NCI-H187 (cell line): ENCODE measurements at places on chromosomes 7 and 10.
A peak's percentile ranks its signal among the peaks of the same experiment; 100 is the strongest.

GRCh38 chr10:17231788-17232187 is 3.7 kb downstream of the VIM start:
- DNase-seq = no peak

DNA sequence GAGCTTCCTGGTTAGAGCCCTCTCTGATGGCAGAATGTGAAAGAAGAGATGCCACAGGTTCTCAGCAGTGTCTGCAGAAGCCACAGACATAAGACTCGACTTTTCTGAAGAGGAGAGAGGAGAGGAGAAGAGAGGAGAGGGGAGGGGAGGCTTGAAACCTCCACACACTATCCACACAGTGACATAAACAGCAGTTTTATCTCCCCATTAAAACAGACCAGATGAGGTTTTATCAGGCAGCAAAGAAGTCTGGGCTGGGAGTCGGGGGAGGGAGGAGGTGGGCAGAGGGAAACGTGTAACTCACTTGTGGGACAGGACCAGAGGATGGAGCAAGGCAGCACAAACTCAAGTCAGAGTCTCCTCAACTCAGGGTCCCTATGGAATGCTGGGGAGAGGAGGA is 76.5 kb downstream of the XPNPEP1 start:
- DNase-seq = no peak

DNA sequence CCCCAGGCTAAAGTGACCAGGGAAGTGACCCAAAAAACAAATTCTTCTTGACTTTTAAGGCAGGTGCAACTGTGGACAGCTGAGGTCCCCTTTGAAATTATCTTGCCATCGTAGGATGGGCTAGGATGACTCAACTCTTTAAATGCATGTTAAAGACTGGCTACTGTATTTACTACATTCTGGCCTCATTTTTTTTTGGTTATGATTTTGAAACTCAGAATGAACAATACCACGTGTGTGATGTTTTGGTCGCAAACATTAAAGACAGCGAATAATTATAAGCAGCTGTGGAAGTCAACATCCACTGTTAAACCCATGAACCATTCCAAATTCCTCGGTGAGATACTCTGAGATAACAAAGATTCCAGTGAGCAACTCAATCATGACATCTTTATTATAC is 1.2 kb upstream of the SLC13A4 start:
- DNase-seq = no peak

- DNase-seq = peak; percentile 24
Measured at GRCh38 chr10:26242706-26243350, 26.3 kb downstream of the GAD2 start.

GRCh38 chr7:128067983-128068382 is 36.7 kb upstream of the LRRC4 start:
- DNase-seq = no peak

DNA sequence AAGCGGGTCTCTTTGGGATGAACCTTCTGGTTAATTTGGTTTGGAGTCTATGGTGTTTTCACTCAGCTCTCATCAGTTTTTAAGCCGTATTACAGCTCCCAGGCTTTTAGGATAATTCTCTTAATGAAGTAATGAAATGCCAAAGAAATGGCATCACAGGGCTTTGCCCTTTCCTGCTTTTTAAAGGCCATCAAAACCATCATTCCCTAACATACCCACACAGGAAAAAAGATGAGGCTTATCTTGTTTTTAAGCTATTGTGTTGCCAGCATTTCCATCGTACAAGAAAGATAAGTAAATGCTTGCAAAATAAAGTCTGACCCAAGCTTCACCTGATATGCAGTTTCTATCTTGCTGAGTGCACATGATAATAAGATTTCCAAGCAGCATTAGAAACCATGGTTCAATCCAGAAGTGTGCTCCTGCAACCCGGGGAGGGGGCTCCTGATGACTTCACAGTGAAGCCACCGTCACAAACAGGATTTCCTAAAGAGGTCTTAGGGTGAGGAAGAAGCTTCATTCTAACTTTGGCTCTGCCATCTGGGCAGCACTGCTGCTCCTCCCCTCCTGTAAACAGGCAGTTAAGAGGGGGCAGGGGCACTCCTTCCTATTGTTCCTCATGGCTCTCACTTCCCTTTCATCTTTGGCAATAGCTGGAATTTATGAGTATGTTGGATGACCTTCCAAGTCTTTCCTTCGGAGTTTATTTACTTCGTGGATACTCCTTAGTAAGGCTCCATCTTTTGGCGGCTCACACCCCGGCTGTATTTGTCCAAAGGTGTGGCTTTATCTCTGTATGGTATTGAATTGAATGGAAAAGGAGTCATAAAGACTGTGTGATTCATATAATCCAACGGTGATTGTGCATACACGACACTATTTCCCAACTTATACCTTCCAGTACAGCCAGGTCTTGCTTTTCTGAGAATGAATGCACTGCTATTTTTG is 55.2 kb upstream of the FAM133B start:
- DNase-seq = no peak

GRCh38 chr7:11710377-11710776 is 121.6 kb downstream of the THSD7A start:
- no peak for DNase-seq

GRCh38 chr10:69044546-69044945 is 43.4 kb upstream of the SRGN start:
- DNase-seq = no peak

DNA sequence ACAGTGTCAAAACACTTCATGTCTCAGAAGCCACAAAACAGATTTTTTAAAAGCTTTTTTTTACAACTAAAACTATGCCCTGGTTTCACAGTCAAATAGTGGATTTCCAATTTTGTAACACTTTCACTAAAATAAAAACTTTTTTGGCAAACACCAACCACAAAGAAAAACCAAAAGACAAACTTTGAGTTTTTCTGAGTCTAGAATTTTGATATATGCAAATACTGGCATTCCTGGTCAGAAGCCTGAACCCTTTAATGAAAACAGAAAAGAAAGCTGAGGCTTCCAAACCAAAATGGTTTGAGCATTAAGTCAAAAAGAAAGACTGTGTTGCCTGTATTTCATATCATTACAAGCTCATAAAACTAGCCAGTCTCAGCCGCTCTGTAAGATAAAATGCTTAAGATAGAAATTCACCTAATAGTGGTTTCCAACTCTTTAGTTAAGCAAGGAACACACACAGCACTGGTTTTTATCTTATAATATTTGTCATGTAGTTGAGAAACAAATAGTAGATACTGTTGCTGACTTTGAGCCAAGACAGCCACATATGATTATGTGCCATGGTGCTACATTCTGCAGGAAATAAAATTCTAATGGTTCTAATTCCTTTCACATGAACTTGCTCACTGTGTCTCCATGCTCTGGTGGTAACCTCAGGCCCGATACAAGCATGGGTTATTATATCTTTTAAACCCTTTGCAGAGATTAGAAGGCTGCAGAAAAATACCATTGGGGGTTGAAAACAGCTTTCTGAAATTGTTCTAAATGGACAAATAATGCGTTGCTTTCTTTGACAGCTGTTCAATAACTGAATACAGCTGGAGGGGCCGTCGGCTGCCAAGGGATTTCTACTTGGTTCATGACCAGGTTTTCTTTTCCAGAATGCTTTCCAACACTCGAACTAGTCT is 49.4 kb downstream of the FAM171A1 start:
- DNase-seq = no peak

- no peak for DNase-seq
Measured at GRCh38 chr10:97821308-97822038, 28.2 kb upstream of the GOLGA7B start.

GRCh38 chr10:35781643-35782035 is 139.5 kb upstream of the FZD8 start:
- no peak for DNase-seq

- no peak for DNase-seq
Measured at GRCh38 chr7:138679793-138680192, 21.4 kb downstream of the SVOPL start.

GRCh38 chr10:14889318-14889717 is 10.7 kb downstream of the SUV39H2 start:
- no peak for DNase-seq

GRCh38 chr7:107115762-107116540 is 52.9 kb upstream of the HBP1 start:
- no peak for DNase-seq

DNA sequence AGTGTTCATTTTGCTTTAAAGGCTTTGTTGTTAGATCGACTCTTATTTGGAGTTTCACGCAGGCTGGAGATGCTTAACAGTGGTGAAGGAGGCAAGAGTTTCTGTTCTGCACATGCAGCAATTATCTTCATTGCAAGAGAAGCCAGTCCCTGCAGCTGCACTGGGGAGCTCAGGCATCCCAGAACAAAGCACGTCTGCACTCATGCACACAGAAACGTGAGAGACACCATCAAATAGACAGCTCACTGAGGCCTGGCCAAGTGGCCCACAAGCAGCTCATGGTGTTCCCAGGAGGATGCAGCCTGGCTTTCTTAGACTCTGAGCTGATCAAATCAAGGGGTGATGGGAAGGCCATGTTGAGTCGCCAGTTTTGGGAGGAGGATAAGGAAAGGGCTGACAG is 246.1 kb downstream of the CREB5 start:
- no peak for DNase-seq

DNA sequence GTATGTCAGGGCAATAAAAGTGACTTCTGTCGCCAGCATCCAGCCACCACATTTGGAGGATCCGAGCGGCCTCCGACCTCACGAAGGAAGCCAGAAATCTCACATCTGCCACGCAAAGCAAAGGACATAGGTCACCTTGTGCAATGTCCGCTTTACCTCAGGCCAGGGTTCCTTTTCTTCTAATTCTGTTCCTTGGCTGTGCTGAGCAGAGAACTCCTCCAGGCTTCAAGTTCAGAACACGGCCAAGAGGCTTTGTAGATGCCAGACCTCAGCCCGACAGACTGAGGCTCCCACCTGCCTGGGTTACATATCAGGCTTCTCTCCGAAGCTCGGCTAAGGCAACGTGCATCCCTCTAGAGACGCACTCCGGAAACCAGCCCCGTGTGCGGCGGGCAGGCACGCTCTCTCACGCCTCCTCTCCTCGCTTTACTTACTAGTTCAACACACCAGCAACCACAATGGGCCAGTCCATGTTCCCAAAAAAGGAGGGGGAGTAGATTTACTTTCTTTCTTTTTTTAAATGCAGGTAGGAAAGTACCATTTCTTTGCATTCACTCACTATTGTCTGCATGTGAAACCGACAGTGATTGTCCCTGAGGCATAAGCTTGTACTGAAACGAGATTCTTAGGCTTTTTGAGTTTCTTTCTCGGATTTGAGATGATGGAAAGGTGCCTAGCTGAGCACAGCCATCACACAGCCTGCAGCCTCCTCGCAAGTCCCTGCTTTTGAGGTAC is 122.4 kb upstream of the AFAP1L2 start:
- peak; percentile 10 for DNase-seq

GRCh38 chr10:132479603-132480221 is 57.9 kb upstream of the INPP5A start:
- no peak for DNase-seq

- no peak for DNase-seq
Measured at GRCh38 chr10:97174941-97175340, 10.8 kb downstream of the SLIT1 start.

DNA sequence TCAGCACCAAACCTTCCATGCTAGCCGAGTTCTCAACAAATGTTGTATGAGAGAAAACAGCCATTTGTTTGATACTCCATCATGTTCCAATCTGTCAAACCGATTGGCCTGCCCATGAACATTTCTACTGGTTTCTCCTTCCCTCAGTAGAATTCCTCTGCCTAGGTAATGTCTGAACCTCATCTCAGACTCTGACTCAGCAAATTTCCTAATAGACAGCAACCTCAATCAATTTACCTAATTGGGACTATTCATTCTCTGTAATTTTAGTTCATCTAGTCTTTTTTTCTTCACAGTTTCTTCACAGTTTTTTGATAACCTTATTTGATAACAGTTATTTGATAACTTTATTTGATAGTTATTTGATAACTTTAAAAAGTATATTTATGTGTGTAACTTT is 585.1 kb downstream of the DNAJB9 start:
- no peak for DNase-seq

- no peak for DNase-seq
Measured at GRCh38 chr10:27470885-27471284, 33.2 kb upstream of the RAB18 start.

GRCh38 chr7:41104631-41105030 is 598.3 kb downstream of the INHBA start:
- no peak for DNase-seq

- DNase-seq = no peak
Measured at GRCh38 chr7:100132126-100132525, 5.4 kb downstream of the MBLAC1 start.

- DNase-seq = no peak
Measured at GRCh38 chr7:25149836-25150235, 24.8 kb upstream of the CYCS start.

DNA sequence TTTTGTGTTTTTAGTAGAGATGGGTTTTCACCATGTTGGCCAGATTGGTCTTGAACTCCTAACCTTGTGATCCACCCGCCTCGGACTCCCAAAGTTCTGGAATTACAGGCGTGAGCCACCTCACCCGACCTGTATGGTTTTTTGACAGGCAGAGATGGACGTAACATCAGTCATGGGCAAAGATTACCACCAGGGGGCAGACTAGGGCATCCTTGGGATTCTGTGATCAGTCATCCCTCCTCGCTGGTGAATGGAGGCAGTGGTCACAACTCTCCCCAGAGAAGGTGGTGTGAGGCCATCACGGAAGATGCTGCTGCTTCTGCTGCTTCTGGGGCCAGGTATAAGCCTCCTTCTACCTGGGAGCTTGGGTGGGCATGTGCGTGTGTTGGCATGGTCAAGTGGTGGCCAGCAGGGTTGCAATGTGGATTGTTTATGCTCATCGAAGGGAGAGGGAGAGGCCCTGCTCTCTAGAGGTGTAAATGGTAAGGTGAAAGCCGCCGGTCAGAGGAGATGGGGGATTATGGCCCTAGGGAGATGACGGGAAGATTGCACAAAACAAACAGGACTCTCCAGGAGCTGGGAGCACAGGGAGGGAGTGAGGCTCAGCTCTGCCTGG is 122.7 kb upstream of the PRSS1 start:
- DNase-seq = peak; percentile 11

DNA sequence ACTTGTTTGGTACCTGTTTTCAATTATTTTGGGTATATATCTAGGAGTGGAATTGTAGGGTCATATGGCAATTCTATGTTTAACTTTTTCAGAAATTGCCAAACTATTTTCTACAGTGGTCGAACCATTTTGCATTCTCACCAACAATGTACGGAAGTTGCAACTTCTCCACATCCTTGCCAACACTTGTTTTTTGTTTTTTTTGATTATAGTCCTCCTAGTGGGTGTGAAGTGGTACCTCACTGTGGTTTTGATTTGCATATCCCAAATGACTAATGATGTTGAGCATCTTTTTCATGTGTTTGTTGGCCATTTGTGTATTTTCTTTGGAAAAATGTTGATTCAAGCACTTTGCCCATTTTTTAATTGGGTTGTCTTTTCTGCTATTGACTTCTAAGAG is 122.1 kb downstream of the RPS24 start:
- DNase-seq = no peak

DNA sequence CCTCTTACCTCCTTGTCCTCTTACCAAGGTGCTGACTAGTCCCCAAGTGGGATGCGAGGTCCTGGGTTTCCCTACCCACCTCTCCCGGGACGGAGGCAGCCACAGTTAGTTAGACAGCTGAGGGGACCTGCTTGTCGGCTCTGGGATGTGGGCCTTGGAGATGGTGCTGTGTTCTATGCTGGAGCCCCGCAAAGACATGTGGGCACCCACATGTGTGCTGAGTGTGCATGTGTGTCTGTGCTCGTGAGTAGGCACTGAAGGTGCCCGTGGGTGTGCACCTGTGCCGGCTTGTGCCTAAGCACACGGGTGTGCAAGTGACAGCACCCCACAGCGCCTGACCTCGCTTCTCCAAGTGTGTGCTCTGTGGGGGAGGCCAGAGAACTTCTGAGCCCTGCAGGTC is 62.2 kb downstream of the NEURL1 start:
- DNase-seq = no peak
